Activated CD8-positive, alpha-beta memory T cell treated with anti-CD3 and anti-CD28 coated beads for 24 hours (primary cell): ENCODE measurements at places on chromosomes 12 and 14.

DNA sequence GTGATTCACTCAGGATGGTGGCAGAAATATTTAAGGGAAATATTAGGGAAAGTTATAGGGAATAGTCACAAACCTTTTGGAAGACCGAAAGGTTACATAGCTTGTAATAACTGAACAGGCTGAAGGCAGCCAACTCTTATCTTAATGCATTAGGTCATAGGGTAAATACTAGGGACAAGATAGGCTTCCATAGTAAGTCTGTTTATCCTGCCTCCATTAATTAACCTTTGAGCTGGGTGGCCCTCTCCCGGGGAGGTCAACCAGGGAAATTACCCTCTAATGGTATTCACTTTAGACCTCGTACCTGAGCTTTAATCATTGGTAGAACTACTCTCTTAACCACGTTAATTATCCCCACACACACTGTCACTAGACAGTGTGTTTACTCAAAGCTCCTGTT lies 981.8 kb downstream of the SLC16A7 start:
- DNase-seq, result no peak

- DNase-seq, result peak; percentile 80
Measured at GRCh38 chr14:103748534-103748857, 32.9 kb downstream of the ZFYVE21 start.

- DNase-seq, result no peak
Measured at GRCh38 chr12:54182981-54183380, 5.8 kb downstream of the SMUG1 start.

DNA sequence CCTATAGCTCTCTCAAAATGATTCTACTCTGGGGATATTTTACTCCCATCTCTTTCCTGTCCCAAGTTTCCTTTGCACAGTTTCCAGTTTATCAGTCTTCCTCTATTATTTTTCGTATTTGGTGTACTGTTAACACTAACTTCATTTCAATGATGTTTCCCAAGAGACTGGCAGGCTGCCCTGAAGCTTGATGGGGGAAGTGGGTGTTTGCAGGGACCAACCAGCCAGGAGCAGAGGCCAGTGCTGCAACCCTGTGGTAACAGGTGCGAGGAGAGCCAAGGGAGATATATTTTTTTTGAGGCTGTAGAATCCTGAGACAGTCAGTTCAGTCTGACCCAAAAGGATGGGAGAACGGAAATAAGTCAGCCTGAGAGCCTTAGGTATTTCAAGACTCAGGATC lies 11.8 kb upstream of the CEBPE start:
- no peak for DNase-seq

DNA sequence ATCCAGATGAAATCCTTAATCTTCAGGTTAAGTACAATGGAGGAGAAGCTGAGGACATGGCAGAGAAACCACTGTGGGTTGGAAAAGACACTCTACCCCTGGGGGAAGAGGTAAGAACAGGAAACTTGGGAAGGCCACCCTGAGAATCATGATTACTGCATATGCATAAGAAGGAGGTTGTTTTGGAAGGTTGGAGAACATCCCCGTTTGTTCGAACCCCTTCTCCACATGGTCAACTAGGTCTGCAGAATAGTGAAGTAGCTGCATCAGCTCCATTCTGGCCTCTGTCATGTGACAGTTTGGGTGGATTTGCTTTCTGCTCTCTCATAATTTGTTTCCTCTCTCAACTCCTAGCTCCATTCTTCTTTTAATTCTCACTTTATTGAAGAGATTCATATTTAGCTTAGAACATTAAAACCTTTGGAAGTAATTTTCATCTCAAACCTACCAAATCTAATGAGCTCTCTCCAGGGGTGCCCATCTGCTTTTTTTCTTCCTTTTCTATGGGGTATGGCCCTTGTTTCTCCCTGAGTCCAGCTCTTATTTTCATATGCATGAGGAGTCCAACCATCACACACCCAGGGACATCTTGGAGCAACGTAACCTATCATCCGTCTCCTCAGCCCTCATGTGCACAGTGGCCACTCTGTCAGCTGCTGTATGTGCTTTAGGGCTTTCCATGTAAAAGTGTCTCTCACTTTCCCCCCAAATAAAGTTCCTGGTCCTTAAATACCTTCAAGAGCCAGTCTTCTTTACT lies 820.3 kb downstream of the TMEM121 start:
- no peak for DNase-seq

GRCh38 chr12:57479376-57480115 lies at the start of gene ARHGAP9:
TSS of gene ARHGAP9 (minus strand) at chr12:57479866. CDS start at chr12:57479406, 460 bp downstream.
- DNase-seq, result peak; percentile 82

GRCh38 chr12:10084733-10085132 lies 14.1 kb downstream of the CLEC1A start:
- DNase-seq, result no peak

GRCh38 chr14:73162251-73162650 lies 25.9 kb downstream of the PSEN1 start:
- DNase-seq, result no peak

GRCh38 chr14:70567791-70568190 lies 32.7 kb downstream of the MED6 start:
- no peak for DNase-seq

DNA sequence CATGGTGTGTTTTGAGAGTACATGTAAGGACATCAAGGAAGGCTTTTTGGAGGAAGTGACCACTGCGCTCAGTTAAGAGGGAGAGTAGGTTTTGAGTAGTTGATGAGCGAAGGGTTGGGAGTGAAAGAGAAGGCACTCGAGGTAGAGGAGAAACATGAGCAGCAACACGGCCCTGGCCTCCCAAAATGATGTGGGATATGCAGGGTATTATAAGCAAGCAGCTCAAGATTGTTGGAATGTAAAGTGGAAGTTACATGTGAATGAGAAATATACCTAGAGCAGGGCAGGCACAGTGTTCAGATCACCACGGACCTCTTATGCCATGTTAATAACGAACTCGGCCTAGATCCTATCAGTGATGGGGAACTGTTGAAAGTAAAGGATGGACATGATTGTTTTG lies 2.1 kb upstream of the ARHGDIB start:
- DNase-seq, result no peak

GRCh38 chr14:96681829-96682228 lies 115.4 kb upstream of the VRK1 start:
- no peak for DNase-seq

DNA sequence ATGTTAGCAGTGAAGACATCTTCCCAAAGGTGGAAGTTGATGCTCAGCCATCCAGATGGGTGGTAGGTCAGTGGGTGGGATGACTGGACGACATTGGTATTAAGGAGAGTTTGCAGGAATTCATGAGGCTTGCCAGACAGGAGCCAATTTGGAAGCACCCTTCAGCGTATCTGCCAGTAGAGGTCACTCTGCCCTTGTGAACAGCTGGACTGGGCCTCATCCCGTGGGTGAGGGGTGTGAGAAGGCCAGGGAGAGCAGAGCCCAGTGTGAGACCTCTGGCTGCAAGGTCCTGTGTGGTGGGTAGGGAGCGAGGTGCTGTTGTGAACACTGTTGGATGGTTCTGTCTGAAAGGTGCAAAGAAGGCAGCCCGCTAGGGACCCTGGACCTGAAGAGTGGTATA lies 37.7 kb downstream of the SLC5A8 start:
- DNase-seq, result no peak

DNA sequence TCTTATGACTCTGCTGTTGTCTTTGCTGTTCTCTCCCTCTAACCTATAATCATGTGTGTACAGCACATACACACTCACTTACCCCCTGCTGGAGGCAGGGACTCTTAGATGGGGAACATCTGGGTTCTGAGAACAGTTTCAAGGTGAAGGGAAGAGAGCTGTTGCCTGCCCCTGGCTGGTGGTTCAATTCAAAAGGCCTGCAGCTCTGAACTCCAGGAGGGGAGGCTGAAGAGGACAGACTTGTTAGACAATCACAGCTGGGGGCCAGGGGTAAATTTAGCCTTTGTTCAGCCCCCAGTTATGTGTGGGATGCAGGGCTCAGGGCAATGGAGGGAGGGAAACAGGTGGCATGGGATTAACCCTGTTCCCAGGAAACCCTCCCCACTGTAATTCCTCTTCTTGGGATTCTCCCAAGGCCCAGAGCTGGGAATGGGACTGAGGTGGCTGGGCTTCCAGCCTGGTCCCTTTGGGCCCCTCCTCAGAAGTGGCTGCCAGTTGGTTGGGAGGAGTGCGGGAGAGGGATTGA lies 1.9 kb downstream of the MYL6B start:
- no peak for DNase-seq
